Glutamatergic neuron (in vitro differentiated cells): ENCODE measurements at places on chromosomes 12 and 14. TPM values are rescaled to one million over a fixed set of nuclear protein-coding genes. Genes with fewer than 3 reads are reported as not detected.
A peak's percentile ranks its signal among the peaks of the same experiment; 100 is the strongest.

DNA sequence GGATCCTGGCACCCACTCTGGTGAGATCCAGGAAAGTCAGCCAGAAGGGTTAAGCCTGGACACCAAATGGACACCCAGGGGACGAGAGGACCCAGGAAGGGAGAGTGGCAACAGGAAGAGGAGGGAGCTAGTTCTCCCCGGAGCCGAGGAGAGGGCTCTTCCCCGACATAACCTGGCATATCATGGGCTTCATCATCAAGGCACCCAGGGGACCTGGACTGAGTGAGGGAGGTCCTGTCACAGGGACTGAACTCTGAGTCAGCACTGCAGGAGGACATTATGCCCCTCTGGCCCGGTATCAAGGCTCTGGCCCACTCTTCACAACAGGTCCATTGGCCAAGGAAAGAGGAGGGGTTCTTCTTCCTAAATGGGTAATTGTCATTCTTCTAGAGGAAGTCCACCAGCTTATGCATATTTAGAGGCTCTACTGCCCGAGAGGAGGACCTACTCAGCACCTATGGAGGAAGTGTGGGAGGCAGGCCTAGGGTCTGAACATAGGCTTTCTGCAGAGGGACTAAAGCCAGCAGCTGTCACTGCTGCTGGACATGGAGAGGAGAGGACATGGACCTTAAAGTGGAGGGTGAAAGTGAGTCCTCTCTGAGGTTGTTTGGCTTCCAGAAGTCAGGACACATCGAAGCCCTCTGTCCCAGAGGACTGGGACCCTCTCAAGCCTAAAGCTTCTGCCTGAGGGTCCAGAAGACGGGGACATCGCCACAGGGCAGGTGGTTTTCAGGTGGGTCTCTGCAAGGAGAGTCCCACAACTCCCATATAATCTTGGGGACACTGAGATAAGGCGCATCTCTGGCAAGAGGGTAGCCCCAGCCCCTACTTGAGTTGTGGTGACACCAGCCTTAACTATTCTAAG, 18.6 kb downstream of the ISCA2 start:
- H3K27ac ChIP-seq = no peak overlapping the region
- peaks cover 12% of the 10 kb centered on the region for H3K4me1 ChIP-seq
- DNase-seq = no peak
- no peaks in the 10 kb centered on the region for H3K36me3 ChIP-seq
- H3K4me3 ChIP-seq = no peak overlapping the region
- peaks cover 12% of the 10 kb centered on the region for H3K27me3 ChIP-seq

GRCh38 chr12:26172539-26172938, 22.8 kb upstream of the SSPN start:
- no peak overlapping the region for H3K4me3 ChIP-seq
- no peak for DNase-seq
- H3K27me3 ChIP-seq = no peaks in the 10 kb centered on the region

The PIP4P1 gene
- total RNA-seq = 49.1 TPM

- DNase-seq = peak; percentile 34
- no peaks in the 10 kb centered on the region for H3K36me3 ChIP-seq
- no peaks in the 10 kb centered on the region for H3K4me1 ChIP-seq
- H3K4me3 ChIP-seq = no peak overlapping the region
- no peak overlapping the region for H3K27ac ChIP-seq
Observed at GRCh38 chr14:35687335-35687939, 121.7 kb downstream of the RALGAPA1 start.

The CELA1 gene
- not detected for total RNA-seq

DNA sequence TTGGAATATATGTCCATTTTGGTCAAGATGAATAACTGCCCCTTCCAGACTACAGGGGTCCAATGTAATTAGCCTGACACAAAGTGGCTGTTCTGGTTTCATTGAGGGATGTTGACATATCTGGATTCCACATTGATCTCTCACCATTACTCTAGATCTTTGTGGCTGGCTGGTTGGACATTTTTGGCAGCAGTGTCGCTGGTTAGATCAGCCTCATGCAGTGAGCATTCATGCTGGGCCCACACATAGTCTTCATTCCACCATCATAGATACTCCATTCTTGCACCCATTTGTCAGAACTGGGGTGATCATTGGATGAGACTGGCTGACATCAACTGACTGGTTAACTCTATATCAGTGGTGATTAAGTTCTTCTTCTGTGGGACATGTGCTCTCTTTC, 74.4 kb downstream of the MGST1 start:
- H3K27me3 ChIP-seq = peaks cover 3% of the 10 kb centered on the region
- H3K27ac ChIP-seq = no peak overlapping the region
- DNase-seq = no peak
- no peaks in the 10 kb centered on the region for H3K36me3 ChIP-seq
- H3K4me1 ChIP-seq = no peaks in the 10 kb centered on the region

The ADSS1 gene
- total RNA-seq = 45.1 TPM

DNA sequence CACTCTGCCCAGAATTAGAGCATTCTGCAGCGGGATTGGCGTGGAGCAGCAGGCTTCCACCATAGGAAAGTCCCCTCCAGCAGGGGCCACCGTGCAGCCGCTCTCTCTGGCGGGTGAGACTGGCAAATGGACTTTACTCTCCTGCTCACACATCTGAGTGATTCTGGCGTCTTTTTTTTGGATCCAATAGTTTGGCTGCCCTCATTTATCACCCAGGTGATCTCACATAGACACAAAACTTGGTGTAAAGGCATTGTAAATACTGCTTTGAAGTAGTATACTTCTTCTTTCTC, 130.3 kb downstream of the TGFB3 start:
- H3K4me1 ChIP-seq = no peaks in the 10 kb centered on the region
- H3K27ac ChIP-seq = no peak overlapping the region
- no peak overlapping the region for H3K4me3 ChIP-seq

The FGF6 gene
- not detected for total RNA-seq

DNA sequence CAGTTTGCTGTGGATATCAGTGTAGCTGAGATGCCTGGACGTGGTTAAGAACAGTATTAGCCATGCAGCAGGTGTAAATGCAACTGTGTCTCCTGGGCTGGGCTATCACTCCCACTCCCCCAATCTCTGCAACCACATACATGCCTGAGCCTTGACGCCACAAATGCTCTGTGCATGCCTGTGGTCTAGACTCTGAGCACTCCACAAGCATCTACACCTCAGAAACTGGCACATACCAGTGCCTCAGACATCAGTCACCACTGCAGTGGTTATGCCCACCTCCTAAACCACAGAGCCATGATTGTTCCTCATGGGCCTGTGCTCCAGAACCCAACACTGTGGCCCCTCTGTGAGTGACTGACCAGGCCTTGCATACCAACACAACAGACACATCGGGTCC, 226.8 kb upstream of the ALG10 start:
- no peaks in the 10 kb centered on the region for H3K36me3 ChIP-seq
- no peak overlapping the region for H3K4me3 ChIP-seq
- no peaks in the 10 kb centered on the region for H3K4me1 ChIP-seq
- peaks cover 2% of the 10 kb centered on the region for H3K27me3 ChIP-seq

GRCh38 chr12:61566183-61566582, 694.0 kb upstream of the USP15 start:
- DNase-seq = no peak
- H3K4me3 ChIP-seq = no peak overlapping the region
- no peaks in the 10 kb centered on the region for H3K36me3 ChIP-seq
- H3K27me3 ChIP-seq = no peaks in the 10 kb centered on the region

DNA sequence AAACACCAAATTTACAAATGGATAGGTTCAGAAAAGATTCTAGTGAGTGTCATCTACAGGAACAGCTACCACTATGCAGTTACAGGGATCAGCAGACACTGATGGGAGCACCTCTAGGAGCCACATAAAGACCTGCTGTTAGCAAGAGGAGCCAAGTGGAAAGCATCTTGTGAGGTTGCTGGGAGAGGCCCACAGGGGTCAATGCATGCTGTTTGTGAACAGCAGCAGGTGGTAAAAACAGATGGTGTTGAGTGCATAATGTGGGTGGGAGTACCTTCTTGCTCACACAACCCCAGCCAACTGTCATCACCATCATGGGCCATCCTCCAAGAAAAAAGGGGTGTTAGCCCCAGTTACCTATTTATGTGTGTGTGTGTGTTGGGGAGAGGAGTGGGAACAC, 215.2 kb upstream of the SSTR1 start:
- H3K4me1 ChIP-seq = peaks cover 28% of the 10 kb centered on the region
- no peaks in the 10 kb centered on the region for H3K36me3 ChIP-seq
- peak overlapping the region; percentile 23 for H3K4me3 ChIP-seq
- peak; percentile 29 for DNase-seq
- H3K27ac ChIP-seq = peak overlapping the region; percentile 94
- H3K27me3 ChIP-seq = peaks cover 5% of the 10 kb centered on the region

The PLCZ1 gene
- total RNA-seq = not detected

- H3K4me1 ChIP-seq = peaks cover 11% of the 10 kb centered on the region
- H3K27me3 ChIP-seq = peaks cover 12% of the 10 kb centered on the region
- no peak for DNase-seq
- H3K27ac ChIP-seq = no peak overlapping the region
- H3K36me3 ChIP-seq = peaks cover 6% of the 10 kb centered on the region
Observed at GRCh38 chr14:23045419-23046357, 3.7 kb downstream of the PSMB11 start.

DNA sequence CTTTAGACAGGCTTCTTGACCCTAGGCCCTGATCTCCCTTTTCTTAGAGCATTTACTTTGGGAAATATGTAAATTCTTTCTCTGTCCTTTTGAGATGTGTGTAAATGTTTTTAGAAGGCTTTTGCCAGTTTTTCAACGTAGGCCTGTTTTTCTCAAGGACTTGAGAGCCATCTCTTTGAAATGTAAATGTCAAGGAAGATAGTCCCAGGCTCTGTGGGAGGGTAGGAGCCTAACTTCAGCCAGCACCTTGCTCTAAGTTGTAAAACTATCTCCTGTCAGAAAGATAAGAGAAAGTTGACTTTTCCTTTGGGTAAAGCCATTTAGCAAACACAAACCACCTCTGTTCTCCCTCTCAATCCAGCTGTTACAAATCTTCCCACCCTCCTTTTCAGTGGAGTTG, 219.8 kb downstream of the RPS29 start:
- no peak overlapping the region for H3K4me3 ChIP-seq
- H3K27me3 ChIP-seq = peaks cover 4% of the 10 kb centered on the region
- no peak for DNase-seq

The LTB4R2 gene
- 8.9 TPM for total RNA-seq

- H3K4me1 ChIP-seq = no peaks in the 10 kb centered on the region
- no peak overlapping the region for H3K27ac ChIP-seq
- no peak overlapping the region for H3K4me3 ChIP-seq
- H3K36me3 ChIP-seq = no peaks in the 10 kb centered on the region
- DNase-seq = no peak
Observed at GRCh38 chr12:57044889-57045288, 5.0 kb downstream of the MYO1A start.

DNA sequence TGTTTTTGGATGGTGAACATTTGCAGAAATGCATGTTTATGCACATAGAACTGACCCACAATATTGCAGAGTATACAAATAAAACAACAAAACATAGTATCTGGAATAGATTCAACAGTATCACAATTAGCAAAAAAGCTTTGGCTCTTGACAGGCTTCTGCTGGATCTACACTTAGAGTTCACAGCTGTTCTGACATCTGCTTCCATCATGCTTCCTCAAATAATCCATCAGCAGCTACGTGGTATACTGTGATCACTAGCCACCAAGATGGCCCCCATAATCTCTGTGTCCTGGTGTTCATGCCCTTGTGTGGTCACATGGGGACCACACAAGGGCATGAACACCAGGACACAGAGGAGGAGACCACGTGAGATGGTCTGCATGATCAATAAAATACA, 166.6 kb upstream of the CCDC198 start:
- DNase-seq = no peak
- peaks cover 10% of the 10 kb centered on the region for H3K36me3 ChIP-seq
- H3K4me1 ChIP-seq = peaks cover 12% of the 10 kb centered on the region
- H3K4me3 ChIP-seq = no peak overlapping the region

DNA sequence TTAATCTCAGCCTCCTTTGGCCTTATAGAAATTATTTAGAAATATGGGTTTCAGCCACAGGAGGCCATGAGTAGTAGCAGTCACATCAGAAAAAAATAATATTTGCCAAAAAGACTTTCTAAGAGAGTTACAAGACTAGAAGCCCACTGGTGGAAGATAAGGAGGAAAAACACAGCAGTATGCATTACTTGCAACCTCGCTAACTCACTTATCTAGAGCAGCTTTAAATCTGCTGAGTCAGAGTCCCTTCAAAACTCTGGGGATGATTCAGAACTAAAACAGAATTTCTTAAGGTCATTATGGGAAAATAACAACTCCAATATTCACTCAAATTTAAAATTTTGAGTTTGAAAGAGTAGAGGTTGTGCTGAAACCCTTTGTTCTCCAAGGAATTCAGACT, 6.2 kb downstream of the OR4K17 start:
- DNase-seq = no peak
- no peak overlapping the region for H3K4me3 ChIP-seq
- peaks cover 3% of the 10 kb centered on the region for H3K27me3 ChIP-seq
- no peaks in the 10 kb centered on the region for H3K4me1 ChIP-seq

DNA sequence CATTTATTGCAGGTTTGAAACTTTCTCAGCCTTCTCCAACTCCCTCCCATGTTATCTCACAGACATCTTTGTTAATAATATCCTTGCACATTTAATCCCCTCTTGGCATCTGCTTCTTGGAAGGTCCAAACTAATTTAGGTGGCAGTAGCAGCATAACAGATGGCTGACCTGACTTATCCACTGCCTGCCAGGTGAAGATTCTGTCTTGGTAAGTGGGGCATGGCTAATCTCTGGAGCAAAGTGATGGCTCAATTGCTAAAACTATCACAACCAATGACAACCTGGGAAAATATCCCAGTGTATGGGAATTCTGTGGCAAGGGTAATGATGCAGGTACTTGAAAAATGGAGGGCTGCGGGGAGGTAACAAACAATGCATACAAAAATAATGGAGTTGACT, 58.2 kb upstream of the ALG10B start:
- peaks cover 2% of the 10 kb centered on the region for H3K27me3 ChIP-seq
- no peaks in the 10 kb centered on the region for H3K4me1 ChIP-seq
- no peak for DNase-seq
- no peaks in the 10 kb centered on the region for H3K36me3 ChIP-seq
- no peak overlapping the region for H3K27ac ChIP-seq

DNA sequence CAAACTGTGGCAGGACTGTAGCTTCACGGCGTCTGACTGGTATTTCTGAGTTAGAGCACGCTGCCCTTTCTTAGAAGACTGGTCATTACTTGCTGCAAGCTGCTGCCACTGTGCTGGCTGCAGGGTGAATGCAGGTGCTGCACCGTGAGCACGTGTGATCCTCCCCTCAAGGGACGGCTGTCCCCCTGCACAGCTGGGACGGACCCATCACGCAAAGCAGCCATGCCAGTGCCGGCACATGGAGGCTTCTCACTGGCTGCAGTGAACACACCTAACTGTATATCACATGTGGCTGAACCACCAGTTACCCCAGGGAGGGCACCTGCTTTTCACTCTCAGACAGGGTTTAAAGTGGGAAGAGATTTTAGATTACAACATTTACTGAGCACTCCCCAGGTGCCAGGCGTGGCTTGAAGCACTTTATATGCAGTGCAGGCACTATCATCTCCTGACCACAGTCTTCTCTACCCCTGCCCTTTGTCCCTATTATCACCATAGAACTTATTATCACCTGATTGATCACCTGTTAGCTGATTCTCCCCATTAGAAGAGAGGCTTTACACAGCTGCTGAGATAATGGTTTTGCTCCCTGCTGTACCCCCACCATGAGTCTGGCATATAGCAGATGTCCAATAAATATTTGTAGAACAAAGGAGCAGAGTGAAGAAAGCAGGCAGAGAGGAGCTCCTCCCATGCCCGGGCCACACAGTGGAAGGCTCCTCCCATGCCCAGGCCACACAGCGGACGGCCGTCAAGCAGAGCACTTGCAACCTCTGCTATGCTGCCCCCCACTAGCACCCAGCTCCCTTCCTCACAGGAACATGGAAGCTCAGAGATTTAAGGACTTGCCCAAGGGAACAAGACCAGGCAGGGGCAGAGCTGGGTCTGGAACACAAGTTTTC, 25.9 kb downstream of the SLC25A47 start:
- H3K4me1 ChIP-seq = peaks cover 28% of the 10 kb centered on the region
- H3K36me3 ChIP-seq = peaks cover 9% of the 10 kb centered on the region
- peaks cover 3% of the 10 kb centered on the region for H3K27me3 ChIP-seq
- H3K4me3 ChIP-seq = no peak overlapping the region
- H3K27ac ChIP-seq = peak overlapping the region; percentile 72
